ENCODE measurements at places on chromosomes 6 and 20. TPM values are rescaled to one million over a fixed set of nuclear protein-coding genes. Genes with fewer than 3 reads are reported as not detected.

GRCh38 chr6:160028487-160029275 lies 59.8 kb downstream of the IGF2R start:
- no peak for DNase-seq

DNA sequence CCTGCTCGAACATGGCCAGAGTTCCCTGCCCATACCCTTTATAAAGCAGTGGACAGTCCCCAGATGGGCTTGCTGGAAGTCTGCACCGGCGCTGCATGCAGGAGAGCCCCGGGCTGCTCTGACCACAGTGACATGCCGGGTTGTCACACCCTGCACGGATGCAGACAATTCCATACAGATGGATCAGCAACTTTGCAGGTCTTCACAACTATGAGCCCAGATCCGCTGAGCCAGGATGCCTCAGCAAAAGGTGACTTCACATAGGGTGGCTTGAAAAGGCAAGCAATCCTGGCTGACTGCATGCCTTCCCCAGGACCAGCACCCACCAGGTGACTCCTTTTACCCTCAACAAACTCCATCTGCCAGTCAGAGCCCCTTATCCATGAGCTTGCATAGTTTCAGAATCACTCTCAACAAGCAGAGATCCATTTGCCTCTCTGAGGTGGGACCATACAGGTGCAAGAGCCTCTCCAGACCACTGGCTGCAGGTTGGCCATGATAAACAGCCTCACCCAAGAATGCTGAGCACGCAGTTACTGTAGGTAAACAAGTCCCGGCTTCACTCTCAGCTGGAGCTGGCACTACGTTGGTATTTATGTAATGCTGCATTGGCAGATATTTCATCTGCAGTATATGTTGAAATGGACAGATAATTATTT lies 183.0 kb upstream of the QKI start:
- DNase-seq = no peak

DNA sequence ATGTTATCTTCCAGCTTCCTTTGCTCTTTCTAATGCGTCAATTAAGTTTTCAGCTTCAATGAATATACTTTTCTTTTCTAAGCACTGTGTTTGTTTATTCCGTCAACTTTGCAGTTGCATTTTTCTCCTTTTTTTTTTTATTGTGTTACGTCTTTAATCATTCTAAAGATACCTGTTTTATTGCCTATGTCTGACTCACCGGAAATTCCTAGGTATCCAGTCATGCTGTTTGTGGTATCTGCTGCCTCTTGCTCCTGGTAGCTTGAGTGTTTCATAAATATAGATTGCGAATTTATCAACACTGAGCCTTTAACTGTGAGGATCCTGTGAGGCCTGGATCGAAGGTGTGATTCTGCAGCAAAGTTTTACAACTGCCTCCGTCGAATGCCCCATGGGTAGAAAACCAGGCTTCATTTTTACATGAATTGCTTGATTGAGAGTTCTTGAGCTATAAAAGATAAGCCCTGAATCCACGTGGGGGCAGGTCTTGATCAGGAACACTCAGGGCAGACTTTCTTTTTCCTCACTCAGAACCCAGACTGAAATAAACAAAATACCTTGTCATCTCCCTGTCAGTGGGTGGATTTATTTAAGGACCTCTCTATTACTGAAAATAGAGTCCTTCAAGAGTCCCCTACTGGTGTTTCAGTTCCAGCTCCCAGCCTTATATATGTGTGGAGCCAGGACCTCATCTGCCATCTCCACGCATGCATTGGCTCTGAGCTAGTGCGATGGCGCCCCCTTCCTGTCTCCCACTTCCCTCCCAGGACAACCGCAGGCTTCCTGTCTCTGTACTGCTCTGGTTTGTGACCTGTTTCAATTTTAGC lies 60.1 kb upstream of the LRRC1 start:
- peak; percentile 56 for DNase-seq

DNA sequence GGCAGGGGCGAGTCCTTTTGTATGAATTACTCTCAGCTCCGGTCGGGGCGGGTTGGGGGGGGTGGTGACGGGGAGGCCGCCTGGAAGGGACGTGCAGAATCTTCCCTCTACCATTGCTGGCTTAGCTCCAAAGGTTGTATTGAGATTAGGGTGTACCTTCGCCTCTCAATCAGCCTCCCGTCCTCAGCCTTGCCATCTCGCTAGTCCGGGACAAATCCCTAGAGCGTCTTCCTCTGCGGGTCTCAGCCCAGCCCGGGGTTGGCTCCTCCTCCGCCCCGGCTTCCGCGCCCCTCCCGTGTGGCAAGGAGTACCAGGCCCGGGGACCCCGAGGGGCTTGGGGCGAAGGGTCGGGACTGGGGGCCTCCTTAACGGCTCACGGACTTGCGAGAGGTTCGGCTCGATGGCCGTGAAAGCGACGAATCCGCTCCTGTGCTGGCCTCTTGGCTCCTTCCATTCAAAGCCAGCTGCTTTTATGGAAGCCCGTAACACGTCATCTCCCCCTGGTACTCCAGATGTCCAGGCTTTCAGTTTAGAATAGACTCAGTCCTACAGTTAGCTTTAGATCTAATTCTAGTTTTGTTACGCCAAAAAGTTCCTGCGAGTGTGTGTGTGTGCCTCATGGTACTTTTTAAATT lies 636 bp upstream of the EEF1A1 start:
- DNase-seq = no peak

DNA sequence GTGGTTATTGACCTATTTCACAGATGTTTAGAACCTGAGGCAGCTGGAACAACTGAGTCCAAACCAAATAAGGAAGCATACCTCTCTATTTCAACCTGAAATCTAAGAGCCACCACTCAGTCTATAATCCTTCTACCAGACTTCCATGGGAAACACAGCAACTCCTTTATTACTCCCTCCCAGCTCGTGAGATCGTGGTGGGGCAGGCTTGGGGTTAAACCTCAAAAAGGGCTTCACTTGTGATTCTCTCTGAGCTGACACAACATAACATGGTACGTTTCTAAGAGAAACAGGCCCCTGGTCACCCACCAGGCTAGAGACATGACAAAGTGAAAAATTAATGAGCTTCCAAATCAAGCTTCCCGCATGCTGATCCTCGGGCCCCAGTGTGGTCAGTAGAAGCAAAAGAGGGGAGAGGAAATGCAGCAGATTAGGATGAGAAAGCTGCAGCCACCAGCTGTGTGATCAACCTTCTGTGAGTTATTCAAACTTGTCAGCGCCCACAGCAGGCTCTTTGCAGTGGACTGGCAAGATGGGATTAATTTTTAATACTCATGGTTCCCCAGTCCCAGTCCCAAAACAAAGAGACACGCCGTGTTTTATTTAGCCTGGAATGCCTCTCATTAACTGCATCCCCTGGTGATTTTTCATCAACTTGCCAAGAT lies 9.3 kb downstream of the PKHD1 start:
- no peak for DNase-seq

- DNase-seq = no peak
Measured at GRCh38 chr6:137981758-137982157, 114.7 kb downstream of the TNFAIP3 start.

GRCh38 chr6:41747256-41748101 lies at the start of gene PGC:
Gene PGC (minus strand): TSS chr6:41747397. CDS start chr6:41747334, 63 bp downstream.
- DNase-seq = no peak

GRCh38 chr20:25484911-25485511 lies 77.5 kb downstream of the GINS1 start:
- no peak for DNase-seq

- DNase-seq = no peak
Measured at GRCh38 chr6:41647061-41647511, 8.8 kb downstream of the MDFI start.

GRCh38 chr6:3287308-3287707 lies 28.6 kb downstream of the PSMG4 start:
- no peak for DNase-seq

DNA sequence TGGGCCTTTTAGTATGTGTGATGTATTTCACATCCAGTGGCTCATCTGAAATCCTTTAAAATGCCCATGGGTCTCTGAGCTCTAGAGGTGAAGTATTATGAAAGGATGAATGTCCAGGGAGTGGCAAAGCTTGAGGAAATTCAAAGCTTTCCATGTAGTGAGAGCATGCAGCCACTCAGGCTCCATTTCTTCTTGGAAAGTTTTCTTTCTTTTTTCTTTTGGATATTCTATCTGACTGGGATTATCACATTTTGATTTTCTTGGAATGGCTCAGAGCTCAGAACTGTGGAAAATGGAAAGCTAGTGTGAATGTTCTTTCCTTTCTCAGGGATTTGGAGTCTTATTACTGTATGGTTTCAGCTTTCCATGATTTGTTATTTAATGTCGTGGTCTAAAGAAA lies 397.4 kb downstream of the CD109 start:
- DNase-seq = no peak

DNA sequence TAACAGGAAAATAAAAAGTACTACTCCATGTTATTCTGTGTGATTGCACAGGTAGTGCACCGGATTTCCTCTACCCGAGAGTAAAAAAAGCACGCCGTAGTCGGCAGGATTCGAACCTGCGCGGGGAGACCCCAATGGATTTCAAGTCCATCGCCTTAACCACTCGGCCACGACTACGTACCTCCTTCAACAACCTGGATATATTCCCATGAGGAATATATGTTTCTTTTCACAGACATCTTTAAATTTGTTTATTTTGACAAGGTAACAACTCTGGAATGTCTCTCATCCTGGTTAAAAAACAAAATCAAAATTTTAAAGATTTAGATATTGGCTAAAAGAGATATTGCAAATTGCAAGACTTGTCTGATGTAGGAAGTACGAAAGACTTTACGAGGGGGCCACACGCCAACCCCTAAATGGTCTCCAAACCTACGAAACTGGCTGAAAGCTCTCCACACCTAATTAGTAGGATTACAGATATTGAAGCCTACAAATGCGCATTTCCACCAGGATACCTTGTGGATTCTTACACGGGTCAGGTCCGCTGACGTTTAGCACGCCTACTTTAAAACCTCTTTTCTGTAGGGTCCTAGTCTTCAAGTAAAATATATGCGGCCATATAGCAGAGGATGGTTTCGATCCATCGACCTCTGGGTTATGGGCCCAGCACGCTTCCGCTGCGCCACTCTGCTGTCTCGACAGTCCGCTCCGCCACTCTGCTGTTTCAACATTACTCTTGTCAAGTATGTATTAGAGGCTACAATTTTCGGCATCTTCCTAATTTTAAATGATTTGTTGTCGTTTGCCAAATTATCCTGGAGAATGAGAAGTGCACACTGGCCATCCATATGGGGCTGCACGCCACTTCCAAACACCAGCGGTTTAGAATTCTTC lies 52.2 kb upstream of the BTN3A2 start:
- peak; percentile 91 for DNase-seq

DNA sequence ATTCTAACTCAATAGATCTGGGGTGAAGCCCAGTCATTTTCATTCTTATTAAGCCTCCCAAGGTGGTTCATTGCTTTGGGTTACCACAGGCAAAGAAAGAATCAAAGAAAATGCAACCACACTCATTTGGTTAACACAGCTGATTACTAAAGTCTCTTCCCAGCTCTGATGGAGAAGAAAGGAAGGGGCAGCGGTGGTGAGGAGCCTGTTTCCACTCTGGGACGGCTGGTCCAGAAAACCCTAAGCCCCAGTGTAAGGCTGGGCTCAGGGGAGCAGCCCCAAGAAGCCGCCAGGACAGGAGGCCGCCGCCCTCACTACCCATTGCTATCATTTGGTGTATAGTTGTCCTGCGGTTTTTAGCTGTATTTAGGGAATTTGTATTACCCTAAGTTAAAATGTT lies 226.9 kb downstream of the CD83 start:
- no peak for DNase-seq

- DNase-seq = no peak
Measured at GRCh38 chr6:123380257-123380656, 256.5 kb downstream of the TRDN start.

GRCh38 chr6:164911151-164911550 lies 398.3 kb downstream of the C6orf118 start:
- no peak for DNase-seq

DNA sequence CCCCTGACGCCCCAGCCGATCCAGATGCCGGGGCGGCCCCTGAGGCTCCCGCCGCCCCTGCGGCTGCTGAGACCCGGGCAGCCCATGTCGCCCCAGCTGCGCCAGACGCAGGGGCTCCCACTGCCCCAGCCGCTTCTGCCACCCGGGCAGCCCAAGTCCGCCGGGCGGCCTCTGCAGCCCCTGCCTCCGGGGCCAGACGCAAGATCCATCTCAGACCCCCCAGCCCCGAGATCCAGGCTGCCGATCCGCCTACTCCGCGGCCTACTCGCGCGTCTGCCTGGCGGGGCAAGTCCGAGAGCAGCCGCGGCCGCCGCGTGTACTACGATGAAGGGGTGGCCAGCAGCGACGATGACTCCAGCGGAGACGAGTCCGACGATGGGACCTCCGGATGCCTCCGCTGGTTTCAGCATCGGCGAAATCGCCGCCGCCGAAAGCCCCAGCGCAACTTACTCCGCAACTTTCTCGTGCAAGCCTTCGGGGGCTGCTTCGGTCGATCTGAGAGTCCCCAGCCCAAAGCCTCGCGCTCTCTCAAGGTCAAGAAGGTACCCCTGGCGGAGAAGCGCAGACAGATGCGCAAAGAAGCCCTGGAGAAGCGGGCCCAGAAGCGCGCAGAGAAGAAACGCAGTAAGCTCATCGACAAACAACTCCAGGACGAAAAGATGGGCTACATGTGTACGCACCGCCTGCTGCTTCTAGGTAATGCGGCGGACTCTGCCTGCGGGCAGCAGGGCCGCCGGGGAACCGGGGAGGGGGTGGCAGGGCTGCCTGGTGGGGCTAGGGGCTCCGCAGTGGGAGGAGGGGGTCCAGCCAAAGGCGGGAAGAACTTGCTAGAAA lies 2.3 kb downstream of the GNAS start:
- no peak for DNase-seq

- no peak for DNase-seq
Measured at GRCh38 chr20:38531021-38531420, 50.0 kb upstream of the ADIG start.

DNA sequence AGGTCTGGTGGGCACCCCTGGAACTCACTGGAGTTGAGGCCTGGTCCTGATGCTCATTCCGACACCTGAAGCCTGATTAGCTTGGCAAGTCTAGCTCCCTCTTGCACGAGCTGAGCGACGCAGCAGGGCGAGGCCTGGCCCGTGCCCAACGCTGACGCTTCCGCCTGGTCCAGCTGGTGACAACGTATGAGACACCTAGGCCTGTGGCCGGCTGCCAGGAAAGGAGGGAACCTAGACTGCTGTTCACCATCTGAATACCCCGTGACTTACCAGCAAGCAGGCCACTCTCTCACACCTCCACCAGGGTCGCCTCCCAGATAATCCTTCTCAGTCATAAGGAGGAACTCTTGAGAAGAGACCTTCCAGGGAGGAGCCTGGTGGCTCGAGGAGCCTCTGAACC lies 24.5 kb downstream of the YTHDF1 start:
- no peak for DNase-seq

- DNase-seq = no peak
Measured at GRCh38 chr6:106617302-106617701, 12.0 kb downstream of the RTN4IP1 start.

DNA sequence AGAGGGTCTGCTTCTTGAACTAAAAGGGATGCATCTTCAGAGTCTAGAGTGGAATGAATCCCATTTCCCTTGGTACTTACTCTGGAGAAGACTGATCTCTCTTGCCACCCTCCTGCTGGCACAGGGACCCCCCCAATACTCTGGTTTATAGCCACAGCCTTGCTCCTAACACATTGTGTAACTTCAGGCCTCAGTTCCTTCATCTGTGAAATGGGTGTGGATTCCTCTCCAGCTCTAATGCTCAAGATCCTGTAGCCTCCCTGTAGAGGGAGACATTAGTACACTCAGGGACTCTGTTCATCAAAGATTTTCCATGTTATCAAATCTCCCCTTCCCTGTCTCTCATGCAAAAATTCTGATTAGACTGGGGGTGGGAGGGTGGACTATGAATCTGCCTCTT lies 315.7 kb upstream of the MOCS1 start:
- DNase-seq = no peak

PGBD1 gene
- 8.2 TPM for total RNA-seq

RCAN2 gene
- total RNA-seq = 4.7 TPM

PLEKHG1 gene
- 69.0 TPM for total RNA-seq

FOXA2 gene
- not detected for total RNA-seq

PHACTR1 gene
- 8.3 TPM for total RNA-seq

ADGRF1 gene
- total RNA-seq = not detected
